ENCODE measurements at places on chromosomes 11 and 22.

DNA sequence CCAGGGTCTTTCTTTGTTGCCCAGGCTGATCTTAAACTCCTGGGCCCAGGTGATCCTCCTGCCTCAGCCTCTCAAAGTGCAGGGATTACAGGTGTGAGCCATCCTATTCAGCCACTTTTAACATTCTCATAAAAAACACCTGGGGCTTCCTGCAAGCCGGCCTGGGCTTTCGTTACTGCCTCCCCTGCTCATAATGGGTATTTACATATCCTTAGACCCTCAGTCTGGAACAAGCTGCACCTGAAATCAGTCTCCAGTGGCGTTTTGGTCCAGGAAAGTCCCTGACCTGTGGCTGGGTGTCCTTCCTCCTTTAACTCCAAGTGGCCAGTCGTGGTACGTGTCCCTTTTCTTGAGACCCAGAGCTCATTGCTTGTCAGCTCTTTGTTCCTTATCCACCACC lies 320.7 kb downstream of the TMEM135 start:
- DNase-seq = no peak

- DNase-seq = no peak
Observed at GRCh38 chr11:123545726-123546270, 108.6 kb downstream of the SCN3B start.

DNA sequence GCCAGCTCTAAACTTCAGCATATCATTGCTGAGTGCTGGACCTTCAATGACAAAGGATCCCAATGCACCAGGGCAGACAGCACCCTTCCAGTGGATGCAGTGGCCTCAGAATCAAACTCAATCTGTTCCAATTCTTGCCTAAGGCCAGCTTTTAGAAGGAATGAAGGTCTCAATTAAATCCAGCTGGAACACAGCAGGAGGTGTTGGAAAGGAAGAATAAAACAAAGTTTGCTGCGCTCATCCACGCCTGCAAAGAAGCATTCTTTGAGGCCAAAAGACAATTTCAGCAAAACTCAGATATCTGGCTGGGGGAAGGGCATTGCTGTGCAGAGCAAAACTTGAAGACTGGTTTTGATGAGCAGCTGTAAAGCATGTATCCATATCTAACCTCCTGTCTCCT lies 120.7 kb downstream of the CCDC81 start:
- no peak for DNase-seq

GRCh38 chr22:28711820-28712777 lies 29.5 kb downstream of the CHEK2 start:
- no peak for DNase-seq

GRCh38 chr11:65089621-65090020 lies 5.6 kb downstream of the ZFPL1 start:
- DNase-seq = no peak

GRCh38 chr11:58992489-58992888 lies 53.2 kb downstream of the GLYATL1 start:
- no peak for DNase-seq

GRCh38 chr11:85791409-85791990 lies 19.4 kb downstream of the SYTL2 start:
- DNase-seq = no peak

DNA sequence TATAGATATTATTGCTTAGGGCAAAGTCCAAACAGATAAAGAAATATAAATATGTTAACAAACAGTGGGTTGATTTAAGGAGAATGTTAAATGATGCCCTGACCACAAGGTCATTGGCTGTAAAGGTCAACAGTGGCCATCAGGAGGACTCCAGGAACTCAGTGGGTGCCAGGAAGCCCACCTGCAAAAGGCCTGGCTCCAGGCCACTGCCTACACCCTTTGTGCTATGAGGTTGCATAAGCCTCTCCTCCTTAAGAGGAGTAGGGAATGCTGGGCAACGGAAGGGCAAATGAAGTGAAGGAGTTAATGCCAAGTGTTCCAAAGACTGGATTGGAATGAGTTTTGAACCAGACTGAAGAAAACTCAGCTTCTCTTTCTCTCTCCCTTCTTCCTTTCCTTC lies 73.3 kb upstream of the ALX4 start:
- no peak for DNase-seq

DNA sequence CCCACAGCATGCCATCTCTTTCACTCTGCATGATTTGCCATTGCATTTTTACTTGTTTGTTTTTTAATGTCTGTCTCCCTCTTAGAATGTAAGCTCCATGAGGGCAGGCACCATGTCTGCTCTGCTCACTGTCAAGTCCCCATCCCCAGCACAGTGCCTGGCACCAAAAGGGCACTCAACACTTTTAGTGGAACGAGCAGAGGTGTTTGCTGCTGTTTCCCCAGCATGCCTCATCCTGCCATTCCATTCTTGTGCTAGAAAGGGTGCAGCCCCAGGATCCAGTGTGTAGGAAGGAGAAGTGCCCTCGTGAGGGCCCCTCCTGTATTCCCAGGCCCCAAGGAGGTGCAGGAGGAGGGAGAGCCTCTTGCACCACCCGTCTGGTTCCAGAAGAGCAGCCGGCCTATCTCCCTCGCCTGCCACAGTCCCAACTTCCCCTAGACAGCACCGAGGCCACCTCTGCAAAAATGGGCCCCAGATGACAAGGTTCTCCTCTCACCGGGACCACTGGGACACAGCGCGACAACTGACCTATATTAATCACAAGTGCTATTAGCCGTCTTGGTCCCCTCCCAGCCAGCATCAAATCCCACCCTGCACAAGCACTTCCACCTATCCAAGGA lies 33.3 kb upstream of the CACNG2 start:
- DNase-seq = no peak

DNA sequence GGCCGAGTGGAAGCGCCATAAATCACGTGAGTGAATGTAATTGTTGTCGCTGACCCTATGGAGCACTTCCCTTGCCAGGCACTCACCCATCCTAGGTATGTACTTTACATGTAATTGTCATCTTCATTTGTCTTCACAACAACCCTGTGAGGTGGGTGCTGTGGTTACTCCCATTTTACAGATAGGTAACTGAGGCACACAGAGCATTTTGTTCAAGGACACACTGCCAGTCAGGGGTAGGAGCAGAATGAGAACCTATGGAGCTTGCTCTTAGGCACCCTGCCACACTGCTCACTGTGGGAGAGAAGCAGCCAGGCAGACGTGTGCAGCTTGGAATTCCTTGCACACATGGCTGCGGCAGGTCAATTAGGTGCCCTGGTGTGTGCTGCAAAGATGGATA lies 785 bp upstream of the EFCAB6 start:
- no peak for DNase-seq

- no peak for DNase-seq
Observed at GRCh38 chr11:20032577-20033260, 127.6 kb downstream of the DBX1 start.

DNA sequence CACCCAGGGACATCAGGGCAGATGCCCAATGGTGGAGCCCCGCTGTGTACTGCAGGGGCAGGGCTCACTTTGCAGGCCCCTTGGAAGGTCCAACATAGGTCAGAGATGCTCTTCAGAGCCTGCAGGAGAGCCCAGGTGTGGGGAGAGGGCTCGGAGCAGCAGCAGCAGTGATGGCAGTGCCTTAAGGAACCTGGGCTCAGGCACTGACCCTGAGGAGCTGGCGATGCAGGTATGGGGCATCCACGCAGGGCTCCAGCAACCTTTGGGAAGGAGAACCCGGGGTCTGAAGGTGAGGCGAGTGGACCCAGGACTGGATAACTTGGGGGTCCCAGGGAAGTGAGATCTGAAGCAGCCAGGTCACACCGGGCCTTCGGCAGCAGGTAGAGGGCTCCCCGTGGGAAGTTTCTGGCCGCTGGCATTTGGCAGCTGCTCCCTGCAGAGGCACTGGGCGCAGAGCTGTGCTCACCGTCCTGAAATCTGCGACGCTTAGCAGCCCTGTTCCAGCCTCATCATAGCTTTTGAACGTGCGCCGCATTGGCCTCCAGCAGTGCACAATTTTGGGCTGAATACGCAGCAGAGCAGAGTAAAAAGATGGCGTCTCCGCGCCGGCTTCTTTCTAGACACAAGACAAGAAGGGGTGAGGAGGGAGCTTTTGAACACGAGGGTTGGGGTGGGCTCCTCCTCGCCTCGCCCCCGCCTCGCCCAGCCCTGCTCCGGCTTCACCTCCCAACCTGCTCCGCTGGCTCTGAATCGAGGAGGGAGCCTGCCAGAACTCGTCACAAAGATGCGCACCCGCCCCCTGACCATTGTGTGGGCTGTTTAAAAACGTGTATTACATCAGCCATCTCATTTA lies 118.8 kb downstream of the MPPED1 start:
- DNase-seq = no peak

DNA sequence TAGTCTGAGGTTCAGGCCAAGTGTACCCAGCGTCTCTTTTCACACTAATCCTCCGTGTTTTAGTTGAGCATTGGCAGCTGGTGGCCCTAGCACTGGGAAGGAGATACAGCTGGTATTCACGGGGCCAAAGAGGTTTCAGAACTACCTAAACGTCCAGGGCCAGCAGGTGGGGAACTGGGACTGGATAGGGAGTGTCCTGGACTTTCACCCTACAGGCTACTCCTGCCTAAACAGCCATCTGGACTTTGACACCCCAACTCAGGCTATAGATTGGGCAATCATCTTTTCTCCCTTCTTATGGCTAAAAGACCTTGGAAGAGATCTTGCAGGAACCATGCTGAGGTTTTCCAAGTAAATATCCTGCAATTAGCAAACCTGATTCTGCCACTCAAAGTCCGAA lies 2.8 kb downstream of the SPON1 start:
- DNase-seq = no peak

DNA sequence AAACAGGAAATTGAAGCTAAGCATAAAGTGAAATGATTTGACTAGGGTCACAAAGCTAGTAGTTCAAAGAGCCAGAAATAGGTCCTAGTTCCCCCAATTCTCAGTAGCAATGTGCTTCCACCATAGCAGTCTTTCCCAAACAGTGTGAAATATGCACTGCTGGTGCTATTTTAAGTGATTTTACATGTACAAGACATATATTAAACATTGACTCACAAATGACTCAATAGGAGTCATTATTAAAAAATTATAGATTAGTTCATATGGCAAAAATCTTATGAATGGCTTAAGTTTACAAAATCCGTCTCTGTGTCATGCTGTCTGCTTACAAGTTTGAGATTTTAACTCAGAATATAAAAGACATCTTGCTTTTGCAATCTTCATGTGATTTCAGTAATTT lies 21.4 kb downstream of the KIF18A start:
- no peak for DNase-seq

DNA sequence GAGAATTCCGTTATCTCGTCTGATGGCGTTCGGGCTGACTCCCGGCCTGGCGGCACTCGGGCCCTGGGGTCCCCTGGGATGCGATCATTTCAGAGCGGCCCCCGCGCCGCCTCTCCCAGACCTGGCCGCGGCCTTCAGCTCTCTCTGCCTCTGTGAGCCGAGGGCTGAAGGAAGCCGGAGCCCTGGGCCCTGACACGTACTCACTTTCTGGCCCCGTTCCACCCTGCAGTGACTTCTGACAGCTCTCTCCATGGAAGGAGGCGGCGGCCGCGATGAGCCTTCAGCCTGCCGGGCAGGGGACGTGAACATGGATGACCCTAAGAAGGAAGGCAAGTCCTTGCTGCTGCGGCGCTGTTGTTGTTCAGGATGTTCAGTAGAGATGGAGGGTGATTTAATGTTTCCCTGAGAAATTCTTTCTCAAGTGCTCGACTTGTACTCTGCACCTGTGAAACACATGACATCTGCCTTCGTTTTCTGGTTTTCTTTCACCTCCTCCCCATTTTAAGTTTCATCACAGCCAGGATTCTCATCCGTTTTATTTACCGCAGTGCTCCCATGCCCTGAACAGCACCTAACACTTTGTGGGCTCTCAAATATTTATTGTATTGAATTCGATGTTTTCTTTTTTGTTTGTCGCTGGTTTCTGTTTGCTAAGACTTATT lies 612 bp downstream of the GTSE1 start:
- DNase-seq = no peak

GRCh38 chr11:63321723-63322122 lies 47.9 kb upstream of the SLC22A9 start:
- no peak for DNase-seq

DNA sequence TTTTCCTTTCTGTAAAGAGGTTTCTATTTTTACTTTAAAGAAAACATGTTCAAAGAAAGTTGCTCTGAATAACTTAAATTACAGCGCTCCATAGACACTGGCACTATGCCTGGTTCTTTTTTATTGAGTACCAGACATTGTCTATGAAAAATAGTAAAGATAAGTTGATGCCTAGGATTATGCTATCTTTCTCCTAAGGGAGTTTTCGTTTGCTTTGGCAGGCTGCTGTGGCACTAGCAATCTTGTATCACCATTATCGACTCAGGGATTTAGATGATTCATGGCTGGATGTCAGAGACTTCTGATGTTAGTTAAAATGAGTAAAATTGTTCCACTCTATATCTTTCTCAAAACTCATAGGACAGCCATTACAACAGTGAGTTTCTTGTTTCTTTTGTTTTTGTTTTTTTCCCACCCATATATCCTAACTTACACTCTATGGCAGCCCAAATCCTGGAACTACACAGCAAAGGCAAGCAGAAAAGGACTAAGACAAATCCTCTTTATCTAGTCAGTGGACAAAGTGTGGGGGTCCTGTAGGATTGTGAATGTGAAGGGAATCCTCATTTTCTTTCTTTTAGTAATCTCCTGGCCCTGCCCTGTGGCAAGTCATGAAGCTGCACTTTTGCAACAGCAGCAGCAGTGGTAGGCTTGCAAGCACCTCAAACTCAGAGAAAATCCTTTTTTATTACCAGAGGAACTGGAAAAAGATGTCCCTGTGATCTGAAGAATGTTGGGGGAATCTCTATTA lies 20.7 kb downstream of the SLN start:
- DNase-seq = no peak

GRCh38 chr22:42869888-42870480 lies 12.9 kb upstream of the ARFGAP3 start:
- DNase-seq = no peak

DNA sequence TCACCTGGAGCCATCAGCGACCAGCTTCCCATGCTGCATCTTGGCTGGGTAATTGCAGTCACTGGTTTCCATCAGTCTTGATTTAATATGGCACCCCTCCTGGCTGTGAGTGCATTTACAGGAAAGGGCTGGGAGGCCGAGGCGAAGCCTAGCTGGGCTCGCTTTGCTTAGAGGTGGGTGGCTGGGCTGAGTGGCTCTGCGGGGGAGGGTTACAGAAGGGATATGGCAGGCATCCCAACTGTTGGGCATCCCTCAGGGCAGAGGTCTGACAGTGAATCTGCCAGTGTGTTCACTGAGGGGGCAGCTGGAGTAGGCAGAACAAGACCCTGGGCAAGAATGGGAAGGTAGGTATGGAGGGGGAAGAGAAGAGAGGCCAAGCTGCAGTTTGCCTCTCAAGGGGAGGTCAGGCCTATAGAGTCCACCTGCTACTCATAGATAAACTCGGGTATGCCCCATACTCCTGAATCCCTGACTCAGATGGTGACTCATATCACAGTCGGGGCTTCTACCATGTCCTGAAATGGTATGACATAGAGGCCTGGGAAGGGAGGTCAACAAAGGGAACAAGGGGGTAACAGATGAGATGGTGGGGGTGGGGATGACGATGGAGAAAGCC lies 77.5 kb upstream of the PHOX2A start:
- DNase-seq = no peak

DNA sequence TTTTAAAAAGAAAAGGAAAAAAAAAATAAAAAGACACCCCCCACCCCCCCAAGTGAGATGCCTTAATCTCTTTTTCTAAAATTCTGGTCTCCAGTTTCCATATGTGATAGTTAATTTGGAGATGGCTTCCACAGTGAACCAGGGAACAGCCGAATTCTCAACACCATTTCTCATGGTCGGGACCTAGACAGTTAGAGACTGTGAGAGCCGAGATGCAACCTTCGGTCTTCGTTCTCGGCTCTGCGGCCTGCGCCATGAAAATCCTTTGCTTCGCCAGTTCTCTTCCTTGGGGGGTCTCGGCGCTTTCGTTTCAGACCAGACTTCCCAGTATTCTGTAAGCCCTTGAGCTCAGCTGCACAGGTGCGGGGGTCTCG lies 723 bp downstream of the CACNG2 start:
- DNase-seq = no peak

GRCh38 chr22:49783036-49783746 lies 44.5 kb downstream of the BRD1 start:
- no peak for DNase-seq
